Central memory CD4-positive, alpha-beta T cell (primary cell): ENCODE measurements at places on chromosomes 2 and 18.

- DNase-seq, result no peak
Observed at GRCh38 chr18:42564761-42565160, 550.7 kb downstream of the RIT2 start.

DNA sequence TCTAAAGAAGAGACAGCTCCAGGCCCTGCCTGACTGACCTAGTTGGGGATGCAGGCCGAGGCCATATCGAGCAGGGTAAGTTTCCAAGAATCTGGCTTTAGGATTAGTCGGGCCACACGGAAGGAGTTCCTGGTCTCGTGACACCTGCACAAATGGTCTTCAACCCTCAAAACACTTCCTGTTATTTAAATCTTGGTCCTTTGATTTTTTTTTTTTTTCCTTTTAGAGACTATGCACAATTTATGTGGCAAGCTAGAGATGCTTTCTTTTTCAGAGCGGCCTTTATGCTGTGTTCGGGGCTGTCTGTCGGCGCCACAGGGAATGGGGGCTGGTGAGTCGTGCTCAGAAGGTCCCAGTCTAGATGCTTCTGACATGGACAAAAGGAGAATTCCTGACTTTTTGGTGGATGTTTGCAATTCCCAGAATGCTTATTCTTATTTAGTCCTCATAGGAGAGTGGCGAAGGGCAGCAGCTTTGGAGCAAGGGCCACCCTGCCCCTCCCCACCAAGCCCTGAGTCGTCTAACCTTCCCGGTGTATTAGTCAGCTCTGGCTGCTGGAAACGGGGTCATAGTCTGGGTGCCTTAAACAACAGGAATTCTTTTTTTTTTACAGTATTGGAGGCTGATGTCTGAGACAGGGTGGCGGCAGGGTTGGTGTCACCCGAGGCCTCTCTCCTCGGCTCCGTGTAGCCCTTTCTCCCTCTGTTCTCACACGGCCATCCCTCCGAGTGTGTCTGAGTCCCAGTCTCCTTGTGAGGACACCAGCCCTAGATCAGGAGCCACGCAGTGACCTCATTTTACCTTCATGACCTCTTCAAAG, 27.4 kb downstream of the HPCAL1 start:
- peak; percentile 68 for DNase-seq

DNA sequence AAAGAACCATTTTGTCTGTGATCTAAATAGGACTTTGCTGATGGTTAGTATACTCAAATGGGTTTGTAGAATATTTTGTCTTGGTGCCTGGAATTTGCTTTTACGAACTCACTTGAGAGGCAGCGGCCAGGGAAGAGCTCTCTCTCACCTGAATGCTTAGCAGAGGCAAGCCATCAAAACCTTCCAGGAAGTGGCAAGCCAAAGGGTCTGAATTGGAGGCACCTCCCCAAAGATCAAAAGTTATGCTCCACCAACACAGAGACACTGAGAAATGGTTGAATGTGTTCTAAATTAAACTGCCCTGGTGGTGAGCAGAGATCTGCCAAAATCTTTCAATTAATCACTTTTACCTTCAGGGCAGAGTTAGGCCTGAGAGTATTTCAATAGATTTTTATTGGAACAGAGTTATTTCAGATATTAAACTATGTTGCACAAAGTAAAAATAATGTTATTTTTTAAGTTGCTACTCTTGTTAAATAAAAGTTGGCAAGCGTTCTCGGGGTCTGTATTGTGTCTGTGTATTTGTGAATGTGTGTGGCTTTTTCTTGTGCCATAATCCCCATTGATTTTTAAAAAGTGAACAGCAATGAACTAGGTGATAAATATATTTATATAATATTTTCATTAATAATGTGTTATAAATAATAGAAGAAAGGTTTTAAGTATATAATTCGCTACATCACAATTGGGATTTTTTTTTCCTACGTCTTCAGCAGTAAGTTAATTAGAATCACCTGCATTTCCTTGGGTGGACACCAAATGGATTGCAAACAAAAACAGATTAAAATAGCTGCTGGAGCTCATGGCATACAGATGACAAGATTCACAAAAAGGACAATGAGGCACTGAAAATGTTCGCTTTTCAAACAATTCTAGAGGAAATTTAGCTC, 416.1 kb downstream of the ARHGAP15 start:
- peak; percentile 15 for DNase-seq

DNA sequence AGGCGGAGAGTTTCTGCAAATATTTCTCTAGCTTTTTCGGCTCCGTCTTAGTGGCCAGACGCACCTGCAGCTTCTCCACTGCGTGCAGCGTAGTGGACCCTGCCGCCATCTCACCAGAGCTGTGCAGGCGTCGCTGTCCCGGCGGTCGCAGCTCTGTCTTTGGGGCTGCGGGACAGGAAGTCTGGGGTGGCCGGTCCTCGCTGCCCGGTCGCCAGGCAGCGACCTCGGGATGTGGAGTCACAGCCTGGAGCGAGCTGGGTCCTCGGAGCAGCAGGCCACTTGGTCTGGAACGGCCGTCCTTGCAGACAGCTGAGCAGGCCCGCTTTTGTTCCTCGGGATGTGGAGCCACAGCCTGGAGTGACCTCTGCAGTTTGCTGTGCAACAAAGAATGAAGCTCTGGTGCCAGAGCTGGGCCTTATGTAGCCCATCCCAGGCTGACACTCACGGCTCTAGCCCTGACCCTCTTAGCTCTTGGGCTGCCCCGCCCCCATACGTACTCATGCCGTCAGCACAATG, at the start of gene ELOA2:
ELOA2 (minus strand) TSS at position 466 of the 516 bp plus-strand sequence; CDS start at position 109, 357 bp downstream.
- no peak for DNase-seq

DNA sequence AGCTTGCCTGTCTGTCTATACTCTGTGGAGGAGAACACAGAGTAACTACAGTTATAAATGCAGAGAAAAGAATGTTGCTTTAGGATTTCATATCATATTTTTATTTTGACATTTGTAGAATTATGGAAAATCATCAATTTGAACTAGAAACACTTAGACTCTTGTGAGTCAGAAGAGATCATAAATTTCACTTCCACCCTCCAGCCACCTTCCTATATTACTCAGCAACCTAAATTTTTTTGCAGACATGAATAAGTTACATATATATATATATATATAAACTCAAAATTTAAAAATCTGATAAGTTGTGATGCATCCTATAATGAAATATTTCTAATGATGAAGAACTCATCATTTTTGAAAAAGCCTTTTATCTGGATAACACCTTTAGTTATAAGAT, 172.3 kb downstream of the PIEZO2 start:
- DNase-seq, result no peak

DNA sequence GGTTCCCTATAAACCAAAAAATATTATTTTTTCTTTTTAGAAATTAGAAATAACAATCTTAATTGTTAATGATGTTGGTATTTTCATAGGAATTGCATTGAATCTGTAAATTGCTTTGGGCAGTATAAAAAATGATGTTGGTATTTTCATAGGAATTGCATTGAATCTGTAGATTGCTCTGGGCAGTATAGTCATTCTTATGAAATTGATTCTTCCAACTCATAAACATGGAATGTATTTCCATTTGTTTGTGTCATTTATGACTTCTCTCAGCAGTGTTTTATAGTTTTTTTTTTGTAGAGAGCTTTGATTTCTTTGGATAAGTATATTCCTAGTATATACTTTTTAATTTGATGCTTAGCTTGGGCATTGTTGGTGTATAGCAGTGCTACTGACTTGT, 82.0 kb upstream of the NT5C1B start:
- no peak for DNase-seq
